Stimulated activated CD8-positive, alpha-beta memory T cell treated with anti-CD3 and anti-CD28 coated beads, Interleukin-12 subunit alpha, Interleukin-12 subunit beta, amount 100 ng/mL, for 4 hours (primary cell): ENCODE measurements at places on chromosomes 6 and 20.
A peak's percentile ranks its signal among the peaks of the same experiment; 100 is the strongest.

DNA sequence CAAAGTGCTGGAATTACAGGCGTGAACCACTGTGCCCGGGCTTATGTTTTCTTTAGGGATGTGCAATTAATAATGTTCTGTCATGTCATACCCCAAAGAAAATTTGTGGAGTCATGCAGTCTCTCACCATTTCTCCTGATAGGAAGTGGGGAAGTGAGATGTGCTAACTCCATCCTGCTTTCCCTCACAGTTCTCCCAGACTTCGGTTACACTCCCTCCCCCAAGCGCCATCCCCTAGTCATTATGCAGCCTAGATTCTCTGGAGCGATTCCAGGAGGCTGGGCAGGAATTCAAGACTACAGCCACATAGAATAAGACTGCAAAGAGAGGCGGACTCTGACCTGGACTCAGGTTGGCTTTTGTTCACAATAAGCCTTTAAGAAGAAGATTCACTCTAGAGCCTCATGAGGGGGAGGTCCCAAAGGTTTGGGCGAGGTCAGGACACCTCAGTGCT, 271.4 kb downstream of the ALDH8A1 start:
- DNase-seq: no peak

- DNase-seq: no peak
Measured at GRCh38 chr6:129673748-129674147, 36.2 kb downstream of the ARHGAP18 start.

DNA sequence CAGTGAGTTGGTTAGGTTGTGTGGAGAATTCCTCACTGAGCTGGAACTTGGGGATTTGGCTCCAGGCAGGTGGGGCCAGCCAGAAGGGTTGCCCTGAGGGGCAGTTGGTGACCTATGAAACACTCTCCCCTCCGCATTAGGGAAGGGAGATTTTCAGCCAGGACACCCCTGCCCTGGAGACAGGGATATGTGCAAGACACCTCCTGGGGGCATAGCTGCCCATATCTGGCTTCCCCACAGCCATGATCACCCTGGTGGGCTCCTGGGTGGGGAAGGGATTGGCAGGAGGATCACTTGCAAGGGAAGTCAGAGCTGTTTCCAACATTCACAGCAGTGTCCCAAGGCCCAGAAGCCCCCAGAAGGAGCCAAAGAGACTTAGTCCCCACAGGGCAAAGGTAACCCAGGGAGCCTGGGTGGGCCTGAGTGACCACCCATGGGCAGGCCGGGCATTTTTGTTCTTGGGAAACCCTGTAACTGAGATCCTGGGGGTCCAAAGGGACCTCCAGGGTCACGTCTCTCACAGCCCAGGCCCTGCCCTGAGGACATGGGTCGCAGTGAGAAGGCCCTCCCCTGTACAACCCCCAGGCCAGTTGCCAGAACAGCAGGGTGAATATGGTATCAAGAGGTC, 145.8 kb downstream of the MRPL14 start:
- no peak for DNase-seq

- no peak for DNase-seq
Measured at GRCh38 chr6:87667032-87667431, 35.0 kb downstream of the AKIRIN2 start.

DNA sequence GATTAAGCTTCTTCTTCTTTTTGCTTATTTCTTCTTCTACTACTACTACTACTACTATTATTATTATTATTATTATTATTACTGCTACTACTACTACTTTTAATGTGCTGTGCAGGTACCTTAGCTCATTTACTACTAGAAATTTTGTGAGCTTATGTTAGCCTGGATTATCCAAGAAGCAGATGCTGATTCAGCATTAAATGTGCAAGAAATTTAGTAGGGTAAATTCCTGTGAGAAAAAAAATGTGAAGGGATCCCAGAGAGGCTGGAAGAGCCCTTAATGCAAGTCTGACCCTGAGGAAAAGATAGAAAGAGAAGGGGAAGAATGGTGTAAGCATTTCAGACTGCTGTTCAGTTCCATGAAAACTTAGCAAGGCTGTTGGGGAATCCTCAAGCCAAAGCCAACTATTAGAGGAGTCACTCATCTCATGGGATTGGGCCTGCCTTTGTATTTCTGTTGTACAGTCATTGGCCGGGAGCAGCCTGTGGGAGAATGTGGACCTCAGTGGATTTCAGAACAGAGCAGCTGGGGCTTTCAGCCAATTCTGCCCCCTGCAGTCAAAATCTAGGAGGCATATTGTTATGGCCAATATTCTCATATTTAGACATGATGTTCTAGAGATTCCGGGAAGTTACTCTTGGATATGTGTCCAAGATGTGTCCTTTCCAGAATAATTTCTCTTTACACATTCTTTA, 37.2 kb upstream of the TSPYL1 start:
- no peak for DNase-seq

GRCh38 chr6:133610227-133610840, 278.6 kb upstream of the TCF21 start:
- no peak for DNase-seq

- no peak for DNase-seq
Measured at GRCh38 chr6:164106345-164106769, 691.8 kb downstream of the QKI start.

- DNase-seq: no peak
Measured at GRCh38 chr6:150229436-150230163, 86.8 kb downstream of the PPP1R14C start.

DNA sequence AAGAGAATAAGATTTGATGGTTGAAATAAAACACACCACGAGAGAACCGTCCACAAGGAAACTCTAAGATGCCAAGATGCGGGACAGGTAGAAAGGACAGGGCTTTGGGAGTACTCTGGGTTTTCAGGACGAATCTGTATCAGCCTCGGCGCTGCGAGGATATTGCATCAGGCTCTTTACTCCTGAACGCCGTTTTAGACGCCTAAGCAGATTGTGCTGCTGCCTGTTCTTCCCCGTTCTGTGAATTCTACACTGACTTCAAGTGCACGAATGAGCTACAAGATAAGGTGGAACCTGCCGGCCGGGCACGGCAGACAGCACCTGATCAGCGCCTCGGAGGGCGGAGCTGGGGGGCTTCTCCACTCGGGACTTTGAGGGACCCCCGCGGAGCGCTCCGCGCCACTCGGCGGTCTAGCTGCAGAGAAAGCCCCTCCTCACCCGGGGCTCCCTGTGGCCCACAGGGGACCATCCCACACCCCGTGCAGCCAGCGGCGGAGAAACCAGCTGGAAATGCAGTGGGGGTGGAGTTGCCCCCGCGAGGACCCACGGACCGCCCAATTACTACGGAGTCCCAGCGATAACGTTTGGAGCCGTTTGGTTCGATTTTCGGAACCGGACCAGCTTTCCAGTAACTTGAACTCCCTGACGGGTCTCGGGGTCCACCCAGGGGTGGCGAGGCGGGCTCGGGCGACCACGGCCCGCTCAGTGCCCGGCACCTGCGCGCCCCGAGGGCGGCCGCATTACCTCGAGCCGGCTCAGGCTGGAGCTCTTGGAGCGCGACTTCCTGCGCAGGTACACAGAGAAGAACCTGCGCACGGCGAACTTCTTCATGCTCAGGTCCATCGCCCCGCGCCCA, 646 bp downstream of the RPS6KA2 start:
- DNase-seq: peak; percentile 11

DNA sequence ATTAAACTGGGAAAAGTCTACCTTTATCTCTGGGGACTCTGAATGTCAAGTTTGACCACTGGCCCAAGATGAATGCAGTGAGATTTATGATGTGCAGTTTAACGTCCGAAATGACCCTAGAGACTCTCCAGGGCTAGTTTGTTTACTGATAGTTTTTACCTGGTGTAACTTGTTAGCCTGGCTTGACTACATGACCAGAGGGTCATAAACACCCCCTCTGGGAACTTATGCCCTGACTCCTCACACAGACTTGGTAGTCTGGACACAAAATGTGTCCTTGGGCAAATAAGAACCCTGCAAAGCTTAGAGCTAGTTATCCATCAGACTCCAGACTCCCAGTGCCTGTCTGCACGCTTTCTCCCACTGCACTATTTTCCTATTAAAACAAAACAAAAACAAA, 606.5 kb downstream of the HACE1 start:
- DNase-seq: no peak

GRCh38 chr6:26502165-26502564, 2.1 kb downstream of the BTN1A1 start:
- no peak for DNase-seq

- DNase-seq: no peak
Measured at GRCh38 chr20:51739722-51740249, 28.4 kb downstream of the ATP9A start.

DNA sequence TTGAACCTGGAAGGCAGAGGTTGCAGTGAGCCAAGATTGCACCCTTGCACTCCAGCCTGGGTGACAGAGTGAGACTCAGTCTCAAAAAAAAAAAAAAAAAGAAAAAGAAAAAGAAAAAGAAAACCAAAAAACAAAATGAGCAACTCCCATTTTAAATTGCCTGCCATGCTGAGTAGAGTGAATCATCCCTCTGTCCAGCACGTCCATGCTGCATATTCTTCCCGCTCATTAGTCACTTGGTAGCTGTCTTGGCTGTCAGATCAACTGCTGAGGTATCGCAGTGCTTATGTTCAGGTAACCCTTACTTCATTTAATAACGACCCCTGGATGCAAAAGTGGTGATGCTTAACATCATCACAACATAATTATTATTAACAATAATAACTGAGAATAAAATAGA, 72.6 kb upstream of the RNF24 start:
- DNase-seq: no peak

GRCh38 chr6:143058987-143059386, 1.7 kb upstream of the AIG1 start:
- no peak for DNase-seq

DNA sequence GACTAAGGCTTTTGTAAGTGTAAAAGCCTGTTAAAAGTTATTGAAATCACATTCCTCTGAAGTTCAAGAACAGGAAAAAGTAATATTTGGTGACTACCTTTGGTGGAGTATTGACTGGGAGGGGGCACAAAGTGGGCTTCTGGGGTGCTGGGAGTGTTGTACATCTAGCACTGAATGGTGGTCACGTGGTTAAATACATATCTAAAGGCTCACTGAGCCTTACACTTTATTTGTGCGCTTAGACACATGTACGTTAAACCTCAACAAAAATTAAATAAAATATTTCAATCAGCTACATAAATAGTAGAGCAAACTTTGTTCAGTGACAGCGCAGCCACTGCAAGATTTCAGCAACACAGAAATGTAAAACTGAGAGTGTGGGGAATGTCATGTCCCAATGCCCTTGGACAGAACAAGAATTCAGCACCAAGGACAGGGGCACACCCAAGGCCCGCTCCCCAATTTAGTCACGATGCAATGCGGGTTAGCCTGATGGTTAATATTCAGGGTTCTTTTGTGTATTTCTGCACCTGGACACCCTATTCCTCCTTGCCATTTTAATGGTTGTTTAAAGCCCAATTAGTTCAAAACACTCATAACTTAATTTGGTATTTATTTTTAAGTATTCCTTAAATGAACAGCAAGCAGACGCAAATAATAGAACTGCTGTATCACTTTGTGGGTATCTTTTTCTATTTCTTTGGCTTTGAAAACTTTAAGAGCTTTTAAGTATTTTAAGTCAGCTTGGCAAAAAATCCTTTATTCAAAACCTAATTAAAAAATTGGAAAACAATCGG, 37.4 kb downstream of the ANGPT4 start:
- DNase-seq: no peak

DNA sequence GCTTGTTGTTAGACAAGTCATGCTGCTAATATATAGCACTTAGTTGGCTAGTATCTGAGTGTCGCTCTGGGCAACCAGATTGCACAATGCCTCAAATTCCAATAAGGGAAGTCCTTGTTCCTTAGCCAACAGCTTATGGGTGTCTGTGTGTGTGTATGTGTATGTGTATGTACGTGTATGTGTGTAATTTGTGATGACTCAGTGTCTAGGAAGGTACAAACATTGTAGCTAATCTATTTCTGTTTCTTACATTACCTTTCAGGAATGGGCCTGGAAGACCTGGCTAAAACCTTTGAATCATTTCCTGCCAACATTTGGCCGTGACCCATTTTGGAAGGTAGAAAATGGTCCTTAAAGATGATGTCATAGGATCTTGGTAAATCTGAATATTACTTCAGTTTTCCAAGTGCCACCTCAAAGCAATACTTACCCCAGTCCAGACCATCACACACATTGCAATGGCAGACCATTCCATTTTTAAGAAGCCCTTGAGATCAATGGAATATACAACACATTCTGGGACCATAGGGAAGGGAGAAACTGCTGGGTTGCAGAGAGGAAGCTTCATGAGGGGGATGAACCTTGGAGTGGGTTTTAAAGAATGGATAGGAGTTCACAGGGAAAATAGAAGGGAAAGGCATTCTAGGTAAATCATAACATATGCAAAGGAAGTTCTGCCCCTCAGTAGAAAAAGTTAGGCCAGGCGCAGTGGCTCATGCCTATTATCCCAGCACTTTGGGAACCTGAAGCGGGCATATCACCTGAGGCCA, 25.1 kb downstream of the NEDD9 start:
- no peak for DNase-seq

GRCh38 chr6:130240232-130240631, 17.5 kb upstream of the SAMD3 start:
- DNase-seq: no peak

DNA sequence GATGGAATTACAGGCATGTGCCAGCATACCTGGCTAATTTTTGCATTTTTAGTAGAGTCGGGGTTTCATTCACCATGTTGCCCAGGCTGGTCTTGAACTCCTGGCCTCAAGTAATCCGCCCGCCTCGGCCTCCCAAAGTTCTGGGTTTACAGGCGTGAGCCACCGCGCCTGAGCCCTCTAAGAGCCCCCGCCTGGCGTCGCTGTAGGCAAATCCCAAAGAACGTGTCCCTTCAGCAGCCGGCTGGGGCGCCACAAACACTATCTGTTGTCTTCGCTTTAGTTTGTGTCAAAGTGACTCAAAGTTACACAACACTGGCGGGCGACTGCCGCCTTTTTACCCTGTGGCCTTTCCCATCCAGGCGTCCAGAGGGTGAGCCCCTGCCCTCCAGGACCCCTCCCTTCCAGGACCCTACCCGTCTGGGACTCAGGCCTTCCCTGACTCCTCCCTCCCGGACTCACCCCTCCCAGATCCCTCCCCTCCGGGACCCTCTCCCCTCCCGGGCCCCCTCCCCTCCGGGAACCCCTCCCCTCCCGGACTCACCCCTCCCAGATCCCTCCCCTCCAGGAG, 940 bp upstream of the ADRM1 start:
- DNase-seq: peak; percentile 71

DNA sequence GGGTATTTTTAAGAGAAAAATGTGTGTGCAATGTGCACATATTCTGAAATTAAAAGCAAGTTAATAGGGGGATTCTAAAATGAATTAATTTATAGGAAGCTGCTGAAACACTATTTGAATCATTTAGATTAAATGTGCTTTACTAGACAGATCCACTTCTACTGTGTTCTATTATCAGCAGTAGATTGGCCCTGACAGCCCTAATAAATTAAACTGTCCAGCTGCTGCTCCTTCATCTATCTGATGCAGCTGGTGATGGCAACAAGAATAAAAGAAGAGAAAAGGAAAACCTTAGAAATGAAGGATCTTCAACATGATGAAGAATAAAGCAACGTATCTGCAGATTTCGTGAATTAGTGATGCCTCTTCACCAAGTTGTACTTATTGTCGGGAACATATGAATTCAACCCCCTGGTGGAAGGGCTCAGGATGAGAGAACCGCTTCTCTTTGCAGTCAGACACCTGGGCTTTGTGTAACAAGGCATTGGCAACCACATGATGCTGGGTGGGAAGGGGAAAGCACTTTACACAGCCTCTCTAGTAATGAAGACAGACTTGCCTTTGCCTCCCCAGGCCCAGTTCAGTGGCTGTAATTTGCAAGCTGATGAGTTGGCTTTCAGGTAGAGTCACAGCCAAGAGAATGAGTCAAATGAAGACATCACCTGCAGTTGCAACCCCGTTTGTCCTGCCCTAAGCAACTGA, 94.4 kb downstream of the LAMP5 start:
- no peak for DNase-seq
